ENCODE measurements at places on chromosomes 16 and 17.

DNA sequence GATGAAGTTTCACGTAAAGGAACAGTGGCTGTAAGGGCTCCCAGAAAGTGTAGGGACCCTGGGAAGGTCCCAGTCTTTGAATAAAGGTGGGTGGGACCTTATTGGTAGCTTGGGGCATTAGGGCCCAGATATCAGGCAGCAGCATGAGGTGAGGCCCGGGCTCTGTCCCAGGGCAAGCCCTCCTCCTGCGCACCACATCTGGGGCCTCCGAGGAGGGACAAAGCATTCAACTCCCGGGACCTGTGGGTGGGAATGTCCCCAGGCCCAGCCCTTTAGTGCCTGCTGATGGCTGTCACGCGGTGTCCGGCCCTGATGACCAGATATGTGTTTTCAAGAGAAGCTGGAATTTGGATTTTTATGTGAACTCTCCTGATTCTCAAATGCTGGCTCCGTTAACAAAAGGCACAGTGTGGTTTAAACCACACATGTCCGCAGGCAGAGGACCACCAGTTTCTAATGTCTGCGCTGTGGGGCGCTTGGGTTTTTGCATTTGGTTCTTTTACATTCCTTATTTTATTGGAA lies 30.4 kb downstream of the RAI1 start:
- DNase-seq, result no peak

- DNase-seq, result no peak
Observed at GRCh38 chr17:19332371-19333131, 30.0 kb downstream of the B9D1 start.

DNA sequence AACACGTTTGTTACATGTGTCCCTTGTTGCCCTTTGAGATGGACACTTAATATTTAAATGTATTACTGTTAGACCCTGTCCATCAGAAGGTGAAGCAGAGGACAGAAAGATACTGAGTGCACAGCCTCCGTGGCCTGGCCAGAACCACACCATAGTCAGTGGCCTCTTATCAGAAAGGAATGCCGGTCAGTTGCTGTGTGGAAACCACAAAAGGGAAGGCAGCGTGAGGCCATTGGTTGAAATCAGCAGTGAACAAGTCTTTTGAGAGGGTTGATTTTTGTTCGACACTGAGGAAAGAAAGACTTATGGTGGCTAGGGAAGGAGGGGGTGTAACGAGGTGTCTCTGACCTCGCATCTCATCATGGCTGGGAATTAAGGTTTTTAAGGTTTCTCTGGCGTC lies 85.4 kb upstream of the CLEC18A start:
- DNase-seq, result no peak

GRCh38 chr16:47067203-47067602 lies 76.5 kb downstream of the NETO2 start:
- DNase-seq, result no peak

- DNase-seq, result no peak
Observed at GRCh38 chr16:19882186-19882585, 2.5 kb downstream of the GPRC5B start.

GRCh38 chr16:57949595-57950238 lies 21.2 kb downstream of the CNGB1 start:
- DNase-seq, result no peak

Data from stimulated activated CD8-positive, alpha-beta memory T cell treated with anti-CD3 and anti-CD28 coated beads, Interleukin-7, amount 100 ng/mL, for 48 hours (primary cell).